ENCODE measurements at places on chromosomes 16 and 17.

- no peak for DNase-seq
Observed at GRCh38 chr16:1262846-1263221, 7.0 kb downstream of the TPSD1 start.

DNA sequence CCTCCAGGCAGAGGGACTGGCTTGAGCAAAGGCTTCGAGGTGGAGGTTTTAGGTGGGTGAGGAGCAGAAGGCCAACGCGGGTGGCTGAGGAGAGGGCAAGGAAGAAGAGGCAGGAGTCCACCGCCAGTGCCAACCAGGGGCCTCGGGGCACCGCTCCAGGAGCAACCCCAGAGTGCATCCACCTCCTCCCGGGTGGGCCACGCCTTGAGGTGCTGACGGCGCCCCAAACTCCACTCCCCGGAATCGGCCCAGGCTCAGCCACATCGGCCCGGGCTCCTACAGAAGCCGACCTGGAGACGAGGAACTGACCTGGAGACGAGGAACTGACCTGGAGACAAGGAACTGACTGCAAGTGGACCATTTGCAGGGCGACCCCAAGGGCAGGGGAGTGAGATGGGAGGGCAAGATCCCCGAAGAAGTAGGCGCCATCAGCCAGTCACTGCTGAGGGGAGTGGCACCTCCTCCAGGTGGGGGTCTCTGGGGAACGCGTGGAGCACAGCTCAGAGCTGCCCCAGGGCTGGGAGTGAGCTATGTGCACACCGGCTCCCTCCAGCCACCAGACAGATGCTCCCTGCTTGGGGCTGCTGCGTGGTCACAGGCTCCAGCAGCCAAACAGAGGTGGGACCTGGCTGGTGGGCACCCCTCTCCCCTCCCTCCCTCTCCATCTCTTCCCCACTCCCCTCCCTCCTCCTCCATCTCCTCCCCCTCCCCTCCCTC is 29.2 kb upstream of the CBFA2T3 start:
- DNase-seq = no peak

- DNase-seq = no peak
Observed at GRCh38 chr17:68260051-68260762, 12.4 kb downstream of the AMZ2 start.

DNA sequence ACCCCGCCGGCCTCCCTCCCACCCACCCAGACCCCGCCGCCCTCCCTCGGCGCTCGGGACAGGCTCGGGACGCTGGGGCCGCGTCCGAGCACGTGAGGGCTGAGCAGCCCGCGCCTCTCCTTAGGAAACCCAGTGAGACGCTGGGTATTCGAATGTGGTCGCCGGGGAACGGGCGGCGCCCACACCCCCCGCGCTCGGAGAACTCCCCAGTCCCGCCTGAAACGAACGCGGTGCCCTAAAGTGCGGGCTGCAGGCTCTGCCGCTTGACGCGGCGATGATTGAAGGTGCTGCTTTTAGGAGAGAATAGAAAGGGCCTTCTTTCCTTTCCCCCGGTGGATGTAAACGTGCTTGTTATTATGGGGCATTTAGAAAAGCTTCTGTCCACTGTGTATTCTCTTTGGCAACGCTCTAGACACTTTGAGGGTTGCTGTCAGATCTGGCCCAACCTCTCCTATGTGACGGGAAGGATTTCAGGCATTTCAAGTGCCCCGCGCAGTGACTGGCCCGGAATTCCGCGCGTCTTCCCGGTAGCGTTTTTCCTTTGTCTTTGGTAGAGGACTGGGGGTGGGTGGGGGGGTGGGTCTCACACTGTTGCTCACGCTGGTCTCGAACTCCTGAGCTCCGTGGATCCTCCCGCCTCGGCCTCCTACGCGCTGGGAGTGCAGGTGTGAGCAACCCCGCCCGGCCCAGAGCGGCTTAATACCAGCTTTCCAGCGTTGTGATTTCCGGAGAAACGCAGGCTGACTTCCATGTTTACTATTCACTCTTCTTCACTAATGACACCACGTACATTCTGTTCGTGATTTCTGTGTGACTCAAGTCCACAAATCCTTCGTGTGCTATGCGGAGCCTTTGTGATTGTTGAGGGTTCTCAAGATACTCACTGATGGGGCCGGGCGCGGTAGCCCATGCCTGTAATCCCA is 21.8 kb upstream of the FOXK2 start:
- DNase-seq = peak; percentile 67

DNA sequence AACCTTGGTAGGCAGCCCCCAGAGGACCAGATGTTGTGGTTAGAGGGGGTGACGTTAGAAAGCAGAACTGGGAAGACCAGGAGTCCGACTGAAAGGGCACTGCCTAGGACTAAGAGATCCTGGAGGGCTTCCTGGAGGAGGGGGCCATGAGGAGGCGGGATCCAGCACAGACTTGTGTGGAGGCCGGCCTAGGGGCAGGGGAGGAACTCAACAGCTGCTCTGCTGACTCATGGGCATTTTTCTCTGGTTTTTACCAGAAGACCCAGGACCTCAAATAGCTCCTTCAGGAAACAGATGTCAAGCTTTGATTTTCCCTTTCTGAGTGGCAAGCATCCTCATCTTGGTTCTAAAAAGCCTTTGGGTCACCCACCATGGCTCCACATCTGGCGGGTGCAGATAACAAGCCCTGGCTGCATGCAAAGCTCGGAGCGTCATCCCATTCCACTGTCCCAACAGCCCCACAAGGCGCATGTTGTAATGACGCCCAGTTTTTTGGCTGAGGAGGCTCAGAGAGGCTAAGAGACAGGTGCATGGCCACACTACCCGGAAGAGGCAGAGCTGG is 29.0 kb downstream of the IL21R start:
- DNase-seq = peak; percentile 22

- peak; percentile 88 for DNase-seq
Observed at GRCh38 chr17:50269477-50270434, 4.5 kb upstream of the TMEM92 start.

- peak; percentile 79 for DNase-seq
Observed at GRCh38 chr17:17300624-17301568, 2.3 kb upstream of the NT5M start.

GRCh38 chr16:75116081-75116910 is at the start of gene LDHD:
LDHD (minus strand) TSS chr16:75116780; CDS start chr16:75116720, 60 bp downstream.
- DNase-seq = peak; percentile 72

GRCh38 chr16:51035110-51035498 is 116.0 kb downstream of the SALL1 start:
- peak; percentile 7 for DNase-seq

Data from GM23248 (cell line).